HCT116 (cell line): ENCODE measurements at places on chromosomes 2 and 18. TPM values are rescaled to one million over a fixed set of nuclear protein-coding genes. Genes with fewer than 3 reads are reported as not detected.

Gene TSGA10
- total RNA-seq: 6.6 TPM

GRCh38 chr2:112134120-112134519, 4.1 kb upstream of the FBLN7 start:
- DNase-seq: no peak

Gene GALNT13
- 0.44 TPM for total RNA-seq

GRCh38 chr18:68848242-68848641, 50.4 kb downstream of the CCDC102B start:
- DNase-seq: no peak

DNA sequence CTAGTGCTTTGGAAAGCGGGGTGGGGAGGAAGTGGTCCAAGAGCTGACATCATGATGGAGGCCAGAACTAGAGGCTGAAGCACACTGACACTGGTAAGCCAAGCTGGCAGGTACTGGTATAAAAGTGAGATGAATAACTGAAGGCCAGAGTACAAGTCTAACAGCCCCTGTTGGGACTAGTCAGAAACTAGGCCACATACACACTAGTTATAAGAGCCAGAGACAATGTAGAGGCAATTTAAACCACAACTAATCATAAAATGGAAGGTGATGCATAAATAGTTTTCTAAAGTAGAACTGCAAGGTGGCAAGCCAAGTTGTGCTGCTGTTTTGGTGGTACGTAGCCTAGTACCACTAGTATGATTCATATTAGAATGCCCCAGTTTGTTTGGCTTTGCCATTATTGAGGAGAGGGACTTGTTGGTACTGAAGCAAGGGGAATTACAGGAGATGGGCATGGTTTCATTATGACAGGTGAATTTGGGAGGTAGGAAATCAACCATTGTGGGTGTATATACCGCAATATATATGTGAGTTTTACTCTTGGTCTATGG, 57.6 kb downstream of the GDF7 start:
- no peak for DNase-seq

DNA sequence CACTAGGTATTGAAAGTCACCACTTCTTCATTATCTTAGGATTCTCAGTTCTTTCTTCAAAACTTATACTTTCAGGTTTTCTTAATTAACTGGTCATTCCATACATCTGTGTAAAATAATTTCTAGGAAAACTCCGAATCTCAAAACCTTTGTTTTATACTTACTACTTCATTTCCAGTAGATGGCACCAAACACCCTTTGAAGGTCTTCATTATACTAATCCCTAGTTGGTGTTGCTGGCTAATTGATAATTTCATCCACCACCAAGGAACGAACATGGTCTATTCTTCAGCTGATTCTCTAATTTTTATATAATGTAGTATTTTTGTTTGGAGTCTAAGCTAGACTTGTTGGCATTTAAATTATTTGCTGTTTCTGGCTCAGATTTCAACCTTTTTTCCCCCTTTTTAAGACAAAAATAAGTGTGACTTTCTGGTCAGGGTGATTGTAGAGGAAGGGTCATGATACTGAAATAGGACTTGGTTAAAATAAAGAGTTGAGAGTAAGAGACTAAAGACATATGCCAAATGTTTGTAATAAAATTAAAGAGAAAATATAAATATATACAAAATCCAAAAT, 2.8 kb upstream of the MXD1 start:
- peak; percentile 46 for DNase-seq

DNA sequence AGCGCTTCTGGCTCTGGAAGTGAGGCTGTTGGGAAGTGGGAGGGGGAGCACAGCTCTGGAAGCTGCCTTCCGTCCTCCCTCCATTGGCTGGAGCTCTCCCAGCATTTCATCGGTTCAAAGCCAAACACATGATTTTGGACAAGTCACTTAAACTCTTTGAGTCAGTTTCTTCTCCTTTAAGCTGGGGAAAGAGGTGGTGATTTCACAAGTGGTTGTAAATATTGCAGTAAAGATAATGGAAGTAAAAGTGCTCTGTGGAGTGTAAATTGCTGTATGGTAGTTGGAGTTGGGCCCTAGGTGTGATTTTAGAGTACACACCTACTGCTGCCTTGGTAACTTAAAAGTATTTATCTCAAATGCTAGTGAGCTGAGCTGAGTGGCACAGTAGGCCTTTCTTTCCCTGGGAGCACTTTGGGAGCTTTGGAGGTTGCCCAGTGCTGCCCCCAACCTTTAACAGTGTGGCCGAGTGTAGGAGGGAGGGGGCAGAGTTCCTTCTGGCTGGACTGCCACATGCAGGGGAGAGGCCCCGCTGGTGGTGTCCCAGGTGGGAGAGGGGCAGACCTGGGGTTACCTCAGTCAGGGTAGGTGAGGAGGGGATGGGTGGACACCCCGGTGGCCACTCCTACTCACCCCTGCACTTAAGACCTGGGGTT, 54.7 kb downstream of the ASAP2 start:
- DNase-seq: no peak

Gene ASXL3
- total RNA-seq: not detected

- no peak for DNase-seq
Observed at GRCh38 chr2:170115501-170116229, 62.3 kb upstream of the MYO3B start.

Gene ANKRD36B
- 16.5 TPM for total RNA-seq

DNA sequence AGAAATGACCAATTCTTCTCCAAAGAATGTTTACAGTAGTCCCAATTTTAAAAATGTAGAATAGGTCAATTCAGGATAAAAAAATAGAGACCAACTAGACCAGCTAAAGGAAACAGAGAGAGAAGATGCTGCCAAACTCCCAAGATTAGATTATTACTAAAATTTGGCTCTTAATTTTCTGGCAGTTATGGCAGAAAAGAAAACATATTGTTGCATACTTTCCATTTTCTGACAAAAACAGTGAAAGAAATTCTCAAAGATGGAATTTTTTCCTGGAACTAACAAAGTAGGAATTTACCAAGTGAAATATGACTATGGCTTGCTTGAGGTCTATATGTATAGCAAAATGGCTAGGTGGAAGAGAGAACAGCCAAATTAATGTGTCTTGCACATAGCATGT, 138.3 kb upstream of the STK17B start:
- no peak for DNase-seq

DNA sequence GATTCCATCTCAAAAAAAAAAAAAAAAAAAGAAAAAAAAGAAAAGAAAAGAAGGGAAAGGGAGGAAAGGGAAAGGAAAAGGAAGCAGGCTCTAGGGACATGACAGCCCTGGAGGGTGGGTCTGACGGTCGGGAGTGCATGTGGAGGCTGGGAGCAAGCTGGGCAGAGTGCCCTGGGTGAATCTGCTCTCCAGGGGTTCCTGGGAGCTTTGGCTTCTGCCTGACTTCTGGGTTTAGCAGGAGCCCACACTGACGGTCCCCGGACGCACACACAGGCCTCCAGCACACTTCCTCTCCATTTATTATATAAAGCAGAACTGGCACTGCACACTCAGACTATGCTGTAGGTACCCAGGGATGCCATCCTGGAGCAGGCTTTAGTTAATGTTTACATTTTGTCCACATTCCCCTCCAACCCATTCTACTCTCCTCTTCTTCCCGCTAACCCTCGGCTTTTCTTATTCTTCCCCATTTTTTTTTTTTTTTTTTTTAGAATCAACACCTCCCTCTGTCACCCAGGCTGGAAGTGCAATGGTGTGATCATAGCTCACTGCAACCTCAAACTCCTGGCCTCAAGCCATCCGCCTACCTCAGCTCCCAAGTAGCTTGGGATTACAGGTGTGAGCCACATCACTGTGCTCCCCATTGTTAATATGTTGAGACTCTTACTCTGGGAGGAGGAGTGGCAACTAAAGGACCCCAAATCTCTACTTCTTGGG, 151.1 kb upstream of the SLC1A4 start:
- peak; percentile 66 for DNase-seq

DNA sequence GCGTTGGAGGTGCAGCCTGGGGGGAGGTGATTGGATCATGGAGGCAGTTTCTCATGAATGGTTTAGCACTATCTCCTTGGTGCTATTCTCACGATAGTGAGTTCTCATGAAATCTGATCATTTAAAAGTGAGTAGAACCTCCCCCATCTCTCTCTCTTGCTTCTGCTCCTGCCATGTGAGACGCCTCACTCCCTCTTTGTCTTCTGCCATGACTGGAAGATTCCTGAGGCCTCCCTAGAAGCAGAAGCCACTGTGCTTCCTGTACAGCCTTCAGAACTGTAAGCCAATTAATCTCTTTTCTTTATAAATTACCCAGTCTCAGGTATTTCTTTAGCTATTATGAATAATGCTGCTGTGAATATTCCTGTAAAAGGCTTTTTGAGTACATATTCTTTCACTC, 52.9 kb downstream of the SERPINB7 start:
- no peak for DNase-seq

Gene RNF144A
- 13.0 TPM for total RNA-seq

DNA sequence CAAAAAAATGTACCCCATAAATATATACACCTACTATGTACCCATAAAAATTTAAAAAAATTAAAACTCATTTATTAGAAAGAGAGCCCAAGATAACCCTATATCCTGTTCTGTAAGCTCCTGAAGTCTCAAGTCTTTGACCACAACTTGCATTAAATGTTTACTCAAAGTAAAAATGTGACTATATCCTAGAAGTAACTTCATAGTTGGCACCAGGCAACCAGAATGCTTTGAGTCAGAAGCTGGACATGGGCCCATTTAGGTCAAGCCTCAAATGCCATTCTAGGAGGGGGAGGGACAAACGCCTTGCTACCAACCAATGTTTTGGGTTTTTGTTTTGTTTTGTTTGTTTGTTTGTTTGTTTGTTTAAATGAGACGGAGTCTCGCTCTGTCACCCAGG, 9.3 kb upstream of the TBC1D8 start:
- no peak for DNase-seq

DNA sequence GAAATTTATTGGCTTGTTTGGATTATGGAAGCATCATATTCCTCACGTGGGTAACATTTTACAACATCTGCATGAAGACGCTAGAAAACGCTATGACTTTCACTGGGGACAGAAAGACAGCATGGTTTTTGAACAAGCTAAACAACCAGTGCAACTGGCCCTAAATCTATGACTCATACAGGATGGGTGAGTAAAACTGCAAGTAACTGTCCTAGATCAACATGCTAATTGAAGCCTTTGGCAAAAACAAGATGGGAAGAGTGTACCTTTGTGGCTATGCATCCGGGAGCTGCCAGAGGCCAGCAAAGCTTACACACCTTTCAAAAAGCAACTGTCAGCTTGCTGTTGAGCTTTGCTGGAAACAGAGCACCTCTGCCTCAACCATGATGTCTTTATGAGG, 1096.0 kb upstream of the DDX18 start:
- DNase-seq: no peak

DNA sequence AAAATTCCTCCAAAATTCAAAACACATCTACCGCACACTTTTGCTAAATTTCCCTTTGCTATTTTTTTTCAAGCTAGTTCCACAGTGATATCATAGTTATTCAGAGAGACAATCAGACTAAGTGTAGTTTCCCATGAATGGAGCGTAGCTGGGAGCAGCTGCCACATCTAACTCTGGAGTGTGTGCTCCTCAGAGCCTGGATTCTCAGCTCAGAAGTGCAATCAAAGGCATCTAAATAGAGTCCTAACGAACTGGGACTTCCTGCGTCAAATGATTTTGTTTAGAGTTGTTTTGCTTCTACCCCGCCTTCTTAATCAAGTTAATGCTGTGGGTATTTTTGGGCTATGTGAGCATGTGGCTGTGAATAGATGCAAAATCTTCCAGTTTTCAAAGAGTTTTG, 160.3 kb downstream of the TMEM18 start:
- no peak for DNase-seq

Gene COL4A3
- total RNA-seq: 4.9 TPM

DNA sequence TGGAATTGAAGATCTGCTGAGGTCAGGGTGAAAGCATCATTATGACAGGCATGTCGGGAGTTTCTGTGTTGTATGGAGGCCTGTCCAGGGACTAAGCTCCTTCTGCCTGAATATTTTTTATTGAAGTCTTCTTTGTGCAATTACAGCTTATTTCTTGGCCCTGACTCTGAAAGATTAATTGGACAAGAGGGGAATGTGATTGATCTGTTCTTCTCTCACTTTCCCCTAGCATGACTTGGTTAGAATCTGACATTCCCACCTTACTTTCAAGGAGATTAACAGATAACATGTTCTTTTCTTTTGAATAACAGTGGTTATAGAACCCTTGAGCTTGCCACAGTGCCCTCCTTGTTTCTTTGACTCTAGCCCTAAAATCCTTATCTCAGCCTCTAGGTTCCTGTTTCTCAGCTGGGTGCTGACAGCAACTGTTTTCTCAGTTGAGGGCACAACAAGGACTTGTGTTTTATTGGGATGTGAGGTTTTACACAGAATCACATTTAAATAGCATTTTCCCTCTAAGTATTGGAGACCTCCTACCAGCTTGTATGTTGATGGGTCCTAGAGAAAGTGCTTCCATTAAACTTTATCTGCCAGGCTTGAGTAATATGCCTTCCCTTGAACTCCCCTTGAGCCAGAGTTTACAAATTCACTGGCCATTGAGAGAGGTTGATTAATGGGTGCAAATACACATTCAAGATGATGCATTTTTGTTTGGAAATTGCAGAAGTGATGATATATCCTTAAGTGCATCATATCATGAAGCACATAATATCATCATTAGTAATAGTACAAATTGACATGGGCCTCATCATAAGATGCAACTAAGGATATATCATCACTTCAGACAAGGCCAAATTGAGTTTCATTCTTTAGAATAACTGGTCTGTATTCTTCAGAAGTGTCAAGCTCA, 12.5 kb downstream of the TTLL4 start:
- no peak for DNase-seq

GRCh38 chr2:178392215-178392614, 58.8 kb downstream of the PRKRA start:
- no peak for DNase-seq

Gene TMEM163
- 0.12 TPM for total RNA-seq

GRCh38 chr2:79984476-79984875, 320.1 kb downstream of the LRRTM1 start:
- DNase-seq: no peak

- no peak for DNase-seq
Observed at GRCh38 chr2:65026154-65026553, 30.1 kb upstream of the CEP68 start.

GRCh38 chr2:223877721-223878410, 40.5 kb upstream of the AP1S3 start:
- DNase-seq: no peak

DNA sequence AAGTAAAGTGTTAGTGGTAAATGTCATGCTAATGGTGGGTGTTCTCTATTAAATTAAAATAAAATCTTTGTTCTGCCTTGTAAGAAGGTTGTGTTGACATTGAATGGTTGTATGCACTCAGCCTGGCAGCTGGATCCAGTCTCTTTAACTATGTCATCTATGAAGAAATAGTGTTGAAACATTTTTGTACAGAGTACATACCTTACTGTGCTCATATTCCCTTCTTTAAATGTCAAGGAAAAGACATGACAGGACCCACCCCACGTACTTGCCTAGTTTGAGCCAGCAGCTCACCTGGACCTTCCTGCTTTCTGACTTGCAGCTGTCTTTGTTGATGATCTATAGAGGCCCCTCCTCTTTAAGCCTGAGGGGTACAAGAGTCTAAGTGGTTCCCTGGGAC, 85.6 kb upstream of the ST3GAL5 start:
- no peak for DNase-seq

- DNase-seq: no peak
Observed at GRCh38 chr2:8222979-8223694, 458.7 kb upstream of the ID2 start.
